ENCODE measurements at places on chromosomes 6 and 20. TPM values are rescaled to one million over a fixed set of nuclear protein-coding genes. Genes with fewer than 3 reads are reported as not detected.

- no peak for DNase-seq
Measured at GRCh38 chr6:140858381-140858971, 1274.2 kb upstream of the GJE1 start.

DNA sequence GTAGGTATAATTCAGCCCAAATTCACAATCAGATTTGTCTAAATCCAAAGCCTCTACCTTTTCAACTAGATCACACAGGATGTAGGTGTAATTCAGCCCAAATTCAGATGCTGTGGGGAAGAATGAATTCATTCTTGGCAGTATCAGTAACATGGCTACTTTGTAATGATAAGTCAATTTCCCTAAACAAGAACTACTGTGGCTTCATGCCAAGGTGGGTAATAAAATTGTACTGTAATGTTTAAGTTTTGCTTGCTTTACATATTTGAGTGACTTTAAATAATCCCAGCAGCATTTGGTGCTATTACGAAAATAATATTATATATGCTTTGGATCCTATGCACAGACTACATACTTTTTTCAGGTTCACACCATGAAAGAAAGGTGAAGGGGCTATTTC lies 239.1 kb downstream of the HDGFL1 start:
- DNase-seq = no peak

The LPA gene
- not detected for total RNA-seq

GRCh38 chr6:117674503-117674902 lies 766 bp upstream of the NUS1 start:
- DNase-seq = no peak

Measured in activated naive CD8-positive, alpha-beta T cell treated with anti-CD3 and anti-CD28 coated beads, Interleukin-2, amount 10 ng/mL, durations not matched to agents 7 days and 5 days (primary cell).